ENCODE measurements at places on chromosomes 12 and 14.

DNA sequence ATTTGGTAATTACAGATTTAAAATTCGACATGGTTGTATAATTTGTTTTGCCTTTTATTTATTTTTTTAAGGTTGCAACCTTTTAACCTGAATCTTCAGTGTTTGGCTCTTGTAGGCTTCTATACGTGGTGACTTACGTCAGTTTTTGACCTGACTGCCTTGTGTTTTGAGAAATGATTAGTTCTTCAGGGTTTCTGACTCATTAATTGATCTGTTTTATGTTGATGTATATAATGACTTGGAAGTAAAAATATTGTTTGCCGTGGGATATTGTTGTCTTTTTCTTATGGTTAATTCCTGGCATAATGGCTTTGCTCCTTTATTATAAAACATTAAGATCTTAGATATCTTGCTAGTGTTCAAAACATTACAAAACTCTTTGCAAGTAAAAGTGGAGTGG is 2.5 kb downstream of the RASSF8 start:
- DNase-seq = no peak

GRCh38 chr12:92624236-92624635 is 78.6 kb upstream of the PLEKHG7 start:
- DNase-seq = peak; percentile 64

- DNase-seq = peak; percentile 87
Observed at GRCh38 chr12:67705394-67706370, 57.1 kb downstream of the DYRK2 start.

DNA sequence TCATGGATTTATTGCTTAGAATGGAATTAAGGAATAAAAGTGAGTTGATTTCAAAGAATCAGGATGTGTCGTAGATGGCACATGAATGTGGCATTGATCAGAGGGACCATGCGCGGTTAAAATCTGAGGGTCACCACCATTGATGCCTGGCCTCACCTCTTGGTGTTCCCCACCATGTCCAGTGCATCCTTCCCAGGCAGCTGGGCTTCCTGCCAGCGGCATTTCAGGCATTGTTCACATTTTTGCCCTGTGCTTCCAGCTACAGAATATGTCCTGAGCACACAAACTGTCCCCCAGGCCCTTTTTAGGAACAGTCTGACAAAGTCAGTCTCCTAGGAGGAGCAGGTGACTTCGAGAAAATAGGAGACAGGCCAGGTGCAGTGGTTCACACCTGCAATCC is 42.0 kb upstream of the TSPAN9 start:
- peak; percentile 5 for DNase-seq

DNA sequence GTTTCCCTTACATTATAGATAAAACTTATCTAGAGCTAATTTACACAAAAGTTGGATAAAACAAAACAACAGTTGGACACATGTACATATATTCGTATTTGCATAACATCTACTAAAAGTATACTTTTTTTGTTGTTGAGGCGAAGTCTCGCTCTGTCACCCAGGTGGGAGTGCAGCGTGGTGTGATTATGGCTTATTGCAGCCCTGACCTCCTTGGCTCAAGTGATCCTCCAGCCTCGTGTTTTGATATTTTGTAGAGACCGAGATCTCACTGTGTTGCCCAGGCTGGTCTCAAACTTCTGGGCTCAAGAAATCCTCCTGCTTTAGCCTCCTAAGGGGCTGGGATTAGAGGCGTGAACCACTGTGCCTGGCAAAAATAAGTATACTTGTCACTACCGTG is 9.4 kb downstream of the SYNE2 start:
- no peak for DNase-seq

- no peak for DNase-seq
Observed at GRCh38 chr12:26627335-26627734, 205.7 kb downstream of the ITPR2 start.

DNA sequence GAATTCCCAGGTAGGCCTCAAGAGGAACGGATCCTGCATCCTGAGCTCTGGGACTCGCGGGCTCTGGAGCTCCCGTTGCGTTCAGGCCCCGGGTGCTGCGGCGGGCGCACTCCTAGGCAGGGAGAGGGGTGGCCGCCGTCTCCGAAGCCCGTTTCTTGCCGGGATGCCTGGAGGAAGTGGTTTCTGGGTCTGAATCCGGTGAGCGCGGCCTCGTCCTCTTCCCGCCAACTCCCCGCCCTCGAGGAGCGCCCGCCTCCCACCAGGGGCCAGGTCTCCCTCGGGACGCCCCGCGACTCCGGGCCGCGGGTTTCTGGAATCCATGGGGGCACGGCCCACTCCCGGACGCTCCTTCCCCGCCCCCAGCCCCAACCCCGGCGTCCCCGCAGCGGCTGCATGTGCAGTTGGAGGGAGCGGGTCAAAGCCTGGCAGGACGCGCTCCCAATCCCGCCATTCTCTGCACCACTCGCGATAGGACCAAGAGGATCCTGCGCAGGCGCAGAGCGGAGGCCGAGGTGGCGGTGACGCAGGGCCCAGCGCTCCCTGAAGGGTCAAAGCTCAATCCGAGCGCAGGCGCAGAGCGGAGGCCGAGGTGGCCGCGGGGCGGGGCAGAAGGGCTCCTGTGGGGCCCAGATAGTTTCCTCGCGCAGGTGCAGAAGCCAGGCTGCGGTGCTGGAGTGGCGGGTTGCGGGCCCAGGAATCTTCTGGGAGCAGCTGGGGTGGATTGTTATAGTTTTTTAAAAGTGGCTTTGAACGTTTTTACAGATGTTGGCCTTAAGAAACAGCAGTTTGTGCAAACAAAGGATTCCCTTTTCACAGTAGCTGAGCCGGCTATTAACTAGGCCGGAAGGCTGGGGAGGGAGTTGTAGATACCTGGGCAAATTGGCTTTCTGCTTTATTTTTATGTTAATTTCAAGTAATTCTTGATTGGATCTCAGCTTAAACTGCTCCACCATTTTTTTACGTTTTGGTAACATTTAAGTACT is 796.4 kb downstream of the AACS start:
- no peak for DNase-seq

DNA sequence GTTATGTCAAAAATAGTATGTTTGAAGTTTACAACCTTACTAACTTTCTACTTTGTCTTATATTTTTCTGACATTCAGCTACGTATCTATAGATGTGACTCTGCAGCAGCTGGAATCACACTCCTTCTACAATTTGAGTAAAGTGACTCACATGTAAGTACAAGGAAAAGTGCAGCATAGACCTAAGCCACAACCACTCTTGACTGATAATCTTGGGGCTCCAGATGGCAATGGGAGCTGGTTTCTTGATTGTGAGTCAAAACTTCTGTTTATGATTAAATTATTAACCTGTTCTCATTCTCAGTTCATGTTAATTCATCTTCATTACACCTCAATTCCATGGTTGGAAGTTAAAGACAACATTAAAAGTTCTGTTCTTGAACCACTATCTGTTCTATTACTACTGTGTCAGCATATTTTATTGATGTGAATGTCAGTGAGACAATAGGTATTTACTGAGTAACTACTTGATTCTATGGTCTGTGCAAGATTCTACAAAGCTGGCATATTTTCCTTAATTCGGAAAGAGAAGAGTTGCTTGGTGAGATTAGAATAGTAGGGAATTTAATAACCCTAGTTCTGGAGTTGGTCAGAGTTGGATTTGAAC is 112.9 kb downstream of the TSHR start:
- no peak for DNase-seq

- no peak for DNase-seq
Observed at GRCh38 chr12:47707905-47708543, 2.2 kb upstream of the RPAP3 start.

GRCh38 chr14:65419593-65420252 is 7.2 kb downstream of the FUT8 start:
- no peak for DNase-seq

DNA sequence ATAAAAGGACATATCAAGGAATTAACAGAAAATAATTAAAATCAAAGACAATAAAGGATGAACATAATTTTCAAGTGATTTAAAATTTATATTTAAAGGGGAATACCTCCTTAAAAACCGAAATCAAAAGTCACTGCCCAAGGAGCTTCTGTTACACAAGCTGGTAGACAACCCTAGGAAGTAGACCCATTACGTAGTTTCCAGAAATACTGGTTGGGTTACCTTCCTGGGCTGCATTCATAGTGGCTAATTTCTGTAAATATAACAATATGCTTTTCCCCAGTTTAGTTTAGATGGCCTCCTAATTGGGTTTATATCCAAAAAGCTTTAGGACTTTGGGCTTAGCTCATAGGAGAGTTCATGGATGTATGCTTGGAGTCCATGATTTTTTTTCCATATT is 2.1 kb upstream of the EDDM3A start:
- DNase-seq = no peak

GRCh38 chr12:124519746-124520145 is 47.7 kb downstream of the NCOR2 start:
- no peak for DNase-seq

- DNase-seq = peak; percentile 67
Observed at GRCh38 chr12:75953312-75953906, 78.2 kb downstream of the PHLDA1 start.

- no peak for DNase-seq
Observed at GRCh38 chr12:9710584-9711375, 22.1 kb downstream of the CLECL1 start.

DNA sequence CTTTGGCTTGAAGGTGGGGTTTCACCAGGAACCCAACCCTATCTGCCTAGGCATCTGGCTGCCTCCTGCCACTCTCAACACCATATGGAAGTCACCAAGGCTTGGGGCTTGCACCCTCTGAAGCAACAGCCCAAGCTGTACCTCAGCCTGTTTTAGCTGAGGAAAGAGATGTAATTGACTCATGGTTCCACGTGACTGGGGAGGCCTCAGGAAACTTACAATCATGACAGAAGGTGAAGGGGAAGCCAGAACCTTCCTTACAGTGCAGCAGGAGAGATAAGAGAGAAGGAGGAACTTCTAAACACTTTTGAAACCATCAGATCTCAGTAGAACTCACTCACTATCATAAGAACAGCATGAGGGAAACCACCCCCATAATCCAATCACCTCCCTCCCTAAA is 26.9 kb downstream of the GLIPR1L1 start:
- no peak for DNase-seq

DNA sequence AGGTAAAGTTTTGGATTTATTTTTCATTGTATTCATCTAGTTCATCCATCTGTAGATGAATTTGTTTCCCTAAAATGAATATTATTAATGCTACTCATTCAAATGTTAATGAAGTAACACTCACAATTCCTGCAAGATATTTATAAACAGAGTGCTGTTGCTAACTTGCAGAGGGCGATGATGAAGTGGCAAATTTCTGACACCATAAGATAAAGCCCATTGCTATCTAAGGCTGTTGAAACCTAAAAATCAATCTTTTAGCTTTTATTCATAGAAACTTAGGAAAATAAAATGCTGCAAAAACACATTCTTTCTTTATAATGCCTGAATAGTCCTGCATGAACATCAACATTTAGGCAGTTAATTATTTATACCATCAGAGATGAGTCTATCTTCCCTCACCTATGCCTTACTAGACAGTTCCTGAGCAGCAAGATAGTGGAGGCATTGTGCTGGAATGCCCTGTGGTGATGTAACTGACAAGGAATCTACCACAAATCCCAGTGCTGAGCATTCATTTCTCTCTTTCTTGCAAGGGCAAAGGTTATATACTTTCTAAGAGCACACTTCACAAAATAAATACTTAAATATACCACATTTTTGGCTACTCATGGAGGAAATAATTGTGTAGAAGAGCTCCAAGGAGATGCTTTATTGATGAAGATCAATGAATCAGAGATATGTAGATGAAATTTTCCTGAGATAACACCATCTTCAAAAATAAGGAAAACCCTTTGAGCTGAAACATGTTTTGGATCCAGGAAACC is 57.6 kb downstream of the LMNTD1 start:
- peak; percentile 85 for DNase-seq

DNA sequence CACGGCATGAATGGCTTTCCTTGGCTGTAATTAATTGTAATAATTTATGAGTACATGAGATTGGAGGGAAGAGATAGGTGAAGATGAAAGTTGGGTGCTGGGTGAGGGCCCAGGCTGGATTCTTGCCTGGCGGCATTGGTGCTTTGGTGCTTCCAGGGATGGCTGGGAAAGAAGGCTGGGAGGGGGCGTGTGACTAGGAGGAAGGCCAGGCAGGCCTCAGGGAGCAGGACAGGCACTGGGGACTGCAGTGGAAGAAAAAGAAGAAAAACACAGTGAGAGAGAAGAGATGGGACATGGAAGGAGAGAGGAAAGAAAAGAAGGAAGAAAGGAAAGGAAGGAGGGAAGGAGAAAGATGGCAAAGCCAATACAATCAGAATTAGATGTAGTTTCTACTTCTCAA is 3.7 kb downstream of the HOXC9 start:
- no peak for DNase-seq

- DNase-seq = no peak
Observed at GRCh38 chr12:117908411-117908810, 60.4 kb downstream of the KSR2 start.

DNA sequence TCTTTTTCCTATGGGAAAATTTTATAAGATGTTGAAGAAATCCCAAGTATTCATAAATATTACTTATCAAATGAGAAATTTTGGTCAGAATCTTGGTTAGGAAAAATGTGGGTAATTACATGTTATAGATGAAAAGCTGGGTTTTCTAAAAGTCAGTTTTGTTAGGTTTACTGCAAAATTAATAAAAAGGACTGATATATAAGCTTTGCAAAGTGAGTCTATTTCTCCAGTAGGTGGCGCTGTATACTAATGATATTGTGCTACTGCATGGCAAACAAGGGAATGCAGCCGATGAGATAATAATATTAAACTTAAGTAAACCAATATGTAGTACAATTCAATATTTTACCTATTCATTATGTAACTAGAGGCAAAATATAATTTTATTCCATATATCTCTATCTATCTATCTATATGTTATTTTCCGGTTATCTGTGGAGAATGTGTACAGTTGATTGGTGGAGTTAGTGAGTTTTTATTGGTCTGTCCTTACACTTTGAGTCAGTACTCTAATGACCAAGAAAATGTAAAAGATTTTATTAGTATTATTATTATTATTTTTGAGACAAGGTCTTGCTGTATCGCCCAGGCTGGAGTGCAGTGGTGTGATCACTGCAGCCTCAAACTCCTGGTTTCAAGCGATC is 32.9 kb downstream of the MIPOL1 start:
- DNase-seq = peak; percentile 71

DNA sequence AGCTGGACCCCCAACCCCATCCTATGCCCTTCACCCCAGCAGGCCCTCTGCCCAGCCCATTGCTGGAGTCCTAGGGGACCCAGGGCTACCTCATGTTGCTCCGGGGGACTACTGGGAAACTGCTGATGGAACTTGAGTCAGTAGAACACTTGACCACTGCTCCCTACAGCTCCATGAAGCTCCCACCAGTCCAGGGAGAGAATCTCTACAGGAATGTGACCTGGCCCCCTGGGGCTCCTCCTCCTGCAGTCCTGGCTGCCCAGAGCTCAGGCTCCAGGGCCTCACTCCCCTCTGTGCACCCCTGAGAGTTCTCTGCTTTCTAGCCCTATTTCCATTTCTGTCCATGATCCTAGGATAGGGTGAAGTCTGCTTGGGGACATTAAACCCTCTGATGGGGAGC is 10.8 kb upstream of the AQP2 start:
- DNase-seq = no peak
